Foreskin keratinocyte (primary cell): ENCODE measurements at places on chromosomes 13 and 19. TPM values are rescaled to one million over a fixed set of nuclear protein-coding genes. Genes with fewer than 3 reads are reported as not detected.
A peak's percentile ranks its signal among the peaks of the same experiment; 100 is the strongest.

Gene ZNF835
- not detected in 2 replicates for polyA plus RNA-seq

Gene DYRK1B
- polyA plus RNA-seq, result 3.8 and 6.2 TPM in 2 replicates

Gene GRK1
- polyA plus RNA-seq, result not detected in 2 replicates

Gene DHRS12
- 4.7 and 5.0 TPM in 2 replicates for polyA plus RNA-seq

Gene ZNF90
- 2.5 and 4.0 TPM in 2 replicates for polyA plus RNA-seq

Gene KLK15
- polyA plus RNA-seq, result not detected in 2 replicates

Gene TCF3
- polyA plus RNA-seq, result 87.1 and 89.7 TPM in 2 replicates

Gene BORA
- 5.6 and 7.5 TPM in 2 replicates for polyA plus RNA-seq

Gene NLRP7
- polyA plus RNA-seq, result not detected in 2 replicates

Gene TNFAIP8L1
- polyA plus RNA-seq, result 10.8 and 13.0 TPM in 2 replicates

Gene GGACT
- polyA plus RNA-seq, result 6.4 and 8.4 TPM in 2 replicates

Gene GARIN5A
- 0.76 and 1.1 TPM in 2 replicates for polyA plus RNA-seq

Gene PSG1
- not detected in 2 replicates for polyA plus RNA-seq

DNA sequence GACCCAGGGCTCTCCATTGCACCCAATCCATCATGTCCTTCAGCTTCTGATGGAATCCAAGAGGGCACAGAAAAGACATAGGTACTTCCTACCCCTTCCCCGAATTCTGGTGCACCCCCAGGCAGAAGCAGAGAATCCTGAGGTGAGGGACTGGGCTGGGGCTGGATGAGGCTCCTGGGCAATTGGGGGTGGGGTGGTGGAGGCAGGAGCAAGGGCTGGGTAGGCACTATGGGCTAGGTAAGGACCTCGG is 2.7 kb upstream of the KCNC3 start:
- no peak for DNase-seq

- DNase-seq, result no peak
Observed at GRCh38 chr13:37427843-37428494, 170.6 kb downstream of the POSTN start.

DNA sequence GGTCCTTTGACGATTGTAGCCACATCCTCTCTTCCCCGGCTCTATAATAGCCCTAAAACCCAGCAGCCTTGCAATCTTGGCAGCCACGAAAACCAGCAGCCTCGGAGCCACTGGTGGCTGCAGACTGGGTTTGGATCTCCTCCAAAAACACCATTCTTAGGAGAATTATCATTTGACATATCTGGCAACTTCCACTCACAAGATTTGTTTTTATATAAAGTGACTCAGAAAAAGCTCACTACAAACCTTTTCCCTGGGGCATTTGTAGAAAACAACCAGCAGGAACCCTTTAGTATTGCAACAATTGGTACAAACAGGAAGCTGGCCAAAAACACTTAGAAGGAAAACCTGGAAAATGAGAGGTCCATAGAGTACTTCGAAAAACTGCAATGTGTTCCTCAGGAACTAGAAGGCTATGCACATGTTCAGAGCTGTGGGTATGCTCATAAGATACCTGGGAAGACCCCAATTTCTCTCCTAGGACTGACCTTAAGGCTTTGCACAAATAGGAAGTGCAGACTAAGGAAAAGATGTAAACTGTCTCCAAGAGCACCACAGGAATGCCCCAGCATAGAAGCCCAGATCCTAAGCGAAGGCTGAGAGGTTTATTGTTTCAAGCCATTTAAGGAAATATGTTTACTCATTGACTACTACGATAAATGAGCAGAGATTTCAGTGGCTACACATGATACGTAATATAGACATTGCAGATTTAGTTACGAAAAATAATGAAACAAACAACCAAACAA is 71.2 kb downstream of the MYO16 start:
- no peak for DNase-seq

DNA sequence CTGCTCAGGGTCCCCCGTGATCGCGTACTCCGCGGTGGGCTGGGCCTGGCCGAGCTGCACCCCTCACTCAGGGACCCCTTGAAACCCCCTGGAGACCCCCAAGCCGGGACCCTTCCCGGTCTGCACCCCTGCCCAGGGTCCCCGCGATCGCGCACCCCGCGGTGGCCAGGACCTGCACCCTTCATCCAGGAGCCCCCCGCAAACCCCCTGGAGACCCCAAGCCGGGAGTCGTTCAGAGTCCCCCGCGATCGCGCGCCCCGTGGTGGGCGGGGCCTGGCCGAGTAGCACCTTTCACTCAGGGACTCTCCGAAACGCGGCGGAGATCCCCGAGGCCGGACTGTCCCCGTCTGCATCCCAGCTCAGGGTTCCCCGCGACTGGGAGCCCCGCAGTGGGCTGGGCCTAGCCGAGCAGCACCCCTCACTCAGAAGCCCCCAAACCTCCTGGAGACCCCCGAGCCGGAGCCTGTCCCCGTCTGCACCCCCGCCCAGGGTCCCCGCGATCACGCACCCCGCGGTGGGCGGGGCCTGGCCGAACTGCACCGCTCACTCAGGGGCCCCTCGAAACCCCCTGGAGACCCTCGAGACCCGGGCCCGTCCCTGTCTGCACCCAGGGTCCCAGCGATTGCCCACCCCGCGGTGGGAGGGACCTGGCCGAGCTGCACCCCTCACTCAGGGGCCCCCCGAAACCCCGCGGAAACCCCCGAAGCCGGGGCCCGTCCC is 748 bp downstream of the LMNB2 start:
- no peak for DNase-seq

DNA sequence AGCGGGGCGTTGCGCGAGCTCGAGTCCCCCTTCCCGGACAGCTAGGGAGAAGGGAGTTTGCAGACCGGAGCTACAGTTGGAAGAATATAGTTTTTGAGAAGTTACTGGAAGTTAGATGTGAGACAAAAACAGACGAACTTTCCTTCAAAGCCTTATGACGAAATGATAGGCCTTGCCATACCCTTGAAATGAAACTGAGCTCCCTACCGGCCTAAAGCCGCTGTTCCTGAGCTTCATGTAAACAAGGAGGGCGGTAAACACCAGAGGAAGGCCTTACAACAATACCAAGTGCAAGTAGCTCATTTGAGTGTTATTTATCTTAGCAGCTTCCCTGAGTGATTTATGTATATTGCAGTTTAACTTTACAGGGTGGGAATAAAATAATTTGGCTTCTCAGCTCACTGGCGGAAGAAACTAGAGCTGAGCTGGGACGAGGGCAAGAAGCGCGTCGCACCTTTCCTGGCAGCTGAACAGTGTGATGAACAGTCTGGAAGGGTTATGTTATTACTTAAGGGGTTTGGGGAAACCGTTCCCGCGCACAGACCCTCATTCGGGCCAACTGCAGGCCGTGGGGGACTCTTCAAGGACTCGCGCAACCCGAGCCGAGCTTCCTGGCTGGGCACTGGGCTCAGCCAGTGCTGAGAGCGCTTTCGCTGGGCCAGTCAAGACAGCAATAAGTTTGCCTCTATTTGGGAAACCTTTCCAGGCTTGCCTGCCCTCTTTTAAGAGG is 111.2 kb downstream of the KCNRG start:
- no peak for DNase-seq

GRCh38 chr19:7859831-7860713 is 14.1 kb downstream of the PRR36 start:
- no peak for DNase-seq

DNA sequence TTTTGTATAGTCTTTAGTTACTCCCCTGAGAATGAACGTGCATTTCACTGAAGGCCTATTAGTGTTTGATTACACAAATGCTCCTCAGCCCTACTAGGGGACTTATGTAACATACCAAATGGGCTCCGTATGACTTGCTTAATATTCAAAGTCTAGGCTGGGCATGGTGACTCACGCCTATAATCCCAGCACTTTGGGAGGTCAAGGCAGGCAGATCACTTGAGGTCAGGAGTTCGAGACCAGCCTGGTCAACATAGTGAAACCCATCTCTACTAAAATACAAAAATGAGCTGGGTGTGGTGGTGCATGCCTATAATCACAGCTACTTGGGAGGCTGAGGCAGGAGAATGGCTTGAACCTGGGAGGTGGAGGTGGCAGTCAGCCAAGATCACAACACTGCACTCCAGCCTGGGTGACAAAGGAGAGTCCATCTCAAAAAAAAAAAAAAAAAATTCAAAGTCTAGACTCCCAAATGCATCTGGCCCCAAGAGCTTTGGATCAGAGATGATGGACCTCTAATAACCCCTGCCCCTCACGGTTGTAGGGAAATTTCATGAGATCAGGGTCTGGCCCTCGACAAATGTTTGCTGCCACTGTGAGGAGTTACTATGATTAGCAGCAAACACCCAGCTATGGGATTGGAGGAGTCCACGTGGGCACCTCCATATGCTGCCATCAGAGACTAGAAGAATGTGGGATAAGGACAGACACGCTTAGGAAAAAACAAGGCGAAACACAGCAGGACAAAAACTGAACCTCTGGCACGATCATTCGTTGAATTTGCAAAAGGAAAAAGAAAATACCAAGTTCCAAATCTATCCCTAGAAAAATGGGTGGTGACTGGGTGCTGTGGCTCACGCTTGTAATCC is 4.6 kb downstream of the FBXO17 start:
- no peak for DNase-seq

- DNase-seq, result no peak
Observed at GRCh38 chr19:12655546-12655945, 11.0 kb downstream of the MAN2B1 start.

- DNase-seq, result no peak
Observed at GRCh38 chr13:76516013-76516412, 370.2 kb downstream of the KCTD12 start.

- DNase-seq, result no peak
Observed at GRCh38 chr19:43224855-43225253, 19.4 kb upstream of the PSG4 start.

DNA sequence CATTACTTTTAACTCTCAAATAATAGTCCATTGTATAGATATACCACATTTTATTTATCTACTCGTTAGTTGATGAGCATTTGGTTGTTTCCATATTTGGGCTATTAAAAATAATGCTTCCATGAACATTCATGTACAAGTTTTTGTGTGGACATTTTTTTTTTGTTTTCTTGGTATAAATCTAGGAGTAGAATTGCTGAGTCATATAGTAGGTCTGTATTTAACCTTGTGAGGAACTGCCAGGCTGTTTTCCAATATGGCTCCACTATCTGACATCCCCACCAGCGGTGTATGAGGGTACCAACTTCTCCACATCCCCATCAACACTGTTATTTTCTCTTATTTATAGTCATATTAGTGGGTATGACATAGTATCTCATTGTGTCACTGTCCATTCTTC is 143.1 kb downstream of the RAP2A start:
- no peak for DNase-seq

DNA sequence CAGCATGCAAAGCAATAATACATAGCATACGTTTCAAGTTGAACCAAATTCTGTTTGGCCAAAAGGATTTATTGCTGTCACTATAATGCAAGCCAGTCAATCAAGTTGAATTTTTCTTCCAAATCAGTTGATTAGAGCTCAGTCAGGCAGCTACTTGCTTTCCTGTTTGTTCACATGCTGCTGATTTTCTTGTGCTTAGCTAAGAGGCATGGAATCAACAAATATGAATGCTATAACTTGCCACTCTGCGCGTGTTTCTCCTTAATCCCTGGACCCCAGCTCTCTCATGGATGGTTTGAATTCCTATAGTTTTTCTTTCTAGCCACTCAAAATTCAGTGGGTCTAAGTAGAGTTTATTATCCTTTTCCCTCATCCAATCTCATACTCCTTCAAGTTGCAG is 311.3 kb downstream of the KLF5 start:
- no peak for DNase-seq

DNA sequence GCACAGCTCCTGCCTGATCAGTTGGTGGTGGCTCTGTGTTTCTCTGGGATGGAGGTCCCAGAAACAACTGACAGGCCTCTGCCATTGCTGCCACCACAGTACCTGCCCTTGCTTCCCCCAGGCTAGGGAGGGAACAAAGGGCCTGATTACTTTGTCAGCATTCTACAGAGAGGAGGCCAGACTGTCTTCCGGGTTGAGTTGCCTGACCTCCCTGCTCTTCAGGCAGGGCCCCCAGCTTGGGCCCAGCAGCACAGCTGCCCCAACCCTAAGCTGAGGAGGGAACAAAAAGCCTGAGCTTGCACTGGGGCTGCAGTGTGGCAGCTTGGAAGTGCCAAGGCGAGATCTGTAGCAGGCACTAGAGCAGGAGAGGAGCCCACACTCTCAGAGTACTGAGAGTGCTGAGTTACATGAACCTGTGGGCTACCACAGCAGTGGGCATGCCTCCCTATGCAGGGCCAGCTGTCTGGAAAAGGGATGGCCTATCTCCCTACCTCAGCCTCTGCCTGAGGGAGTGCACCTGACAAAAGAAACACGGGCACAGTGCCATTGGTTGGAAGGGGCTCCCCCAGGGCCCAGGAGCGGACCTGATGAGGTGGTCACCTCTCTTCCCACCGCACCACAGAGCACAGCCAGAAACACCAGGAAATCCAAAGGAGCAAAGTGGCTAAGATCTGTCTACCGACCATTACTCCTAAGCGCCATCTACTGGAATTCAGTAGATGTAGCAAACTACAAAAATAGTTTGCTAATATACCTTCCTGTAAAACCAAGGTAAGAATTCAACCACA is 24.4 kb downstream of the SLC25A15 start:
- no peak for DNase-seq

- DNase-seq, result no peak
Observed at GRCh38 chr13:80137994-80138393, 202.9 kb downstream of the SPRY2 start.

- no peak for DNase-seq
Observed at GRCh38 chr13:44191504-44192171, 182.0 kb upstream of the SERP2 start.

- peak; percentile 98 for DNase-seq
Observed at GRCh38 chr13:72638059-72638815, 89.2 kb downstream of the MZT1 start.

DNA sequence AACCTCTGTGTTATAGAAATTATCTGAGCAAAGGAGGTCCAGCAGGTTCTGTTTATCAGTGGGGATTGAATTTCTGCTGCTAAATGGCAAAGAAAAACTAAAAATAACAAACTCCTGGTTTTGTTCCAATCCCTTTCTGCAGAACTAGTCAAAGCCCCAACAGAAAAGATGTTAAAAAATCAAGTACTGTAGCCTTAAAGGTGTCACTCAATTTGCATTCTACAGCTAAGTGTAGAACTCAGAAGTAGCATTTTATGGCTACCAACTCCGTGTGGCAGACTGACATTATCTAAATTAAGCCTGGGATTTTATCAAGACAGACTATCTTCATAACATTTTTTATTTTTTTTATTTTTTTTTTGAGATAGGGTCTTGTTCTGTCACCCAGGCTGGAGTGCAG is 91.5 kb upstream of the SLC15A1 start:
- no peak for DNase-seq

GRCh38 chr13:22047785-22048104 is 376.9 kb downstream of the FGF9 start:
- no peak for DNase-seq

- no peak for DNase-seq
Observed at GRCh38 chr19:45716359-45717130, 14.2 kb downstream of the FBXO46 start.

GRCh38 chr13:27481766-27482165 is 31.4 kb upstream of the MTIF3 start:
- DNase-seq, result peak; percentile 25
